ENCODE measurements at places on chromosomes 3 and 15.

- DNase-seq: no peak
Measured at GRCh38 chr15:68031404-68031803, 22.7 kb upstream of the PIAS1 start.

DNA sequence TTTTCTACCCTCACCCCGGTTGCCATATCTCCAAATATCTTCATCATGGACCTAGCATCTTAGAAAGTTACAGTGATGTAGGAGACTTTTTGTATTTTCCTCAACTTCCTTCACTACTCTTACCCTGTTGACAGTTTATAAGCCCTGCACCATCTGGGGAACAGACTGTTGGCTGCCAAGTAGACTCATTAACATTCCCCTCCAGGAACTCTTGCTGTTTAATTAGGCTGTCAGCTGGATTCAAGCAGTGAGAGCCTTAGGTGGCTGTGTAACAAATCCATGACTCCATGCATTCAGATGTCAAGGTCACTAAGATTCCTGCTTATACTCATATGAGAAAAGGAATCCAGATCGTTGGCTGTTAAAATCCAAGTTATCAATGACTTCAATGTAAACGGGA, 198.3 kb downstream of the NAALADL2 start:
- DNase-seq: no peak

DNA sequence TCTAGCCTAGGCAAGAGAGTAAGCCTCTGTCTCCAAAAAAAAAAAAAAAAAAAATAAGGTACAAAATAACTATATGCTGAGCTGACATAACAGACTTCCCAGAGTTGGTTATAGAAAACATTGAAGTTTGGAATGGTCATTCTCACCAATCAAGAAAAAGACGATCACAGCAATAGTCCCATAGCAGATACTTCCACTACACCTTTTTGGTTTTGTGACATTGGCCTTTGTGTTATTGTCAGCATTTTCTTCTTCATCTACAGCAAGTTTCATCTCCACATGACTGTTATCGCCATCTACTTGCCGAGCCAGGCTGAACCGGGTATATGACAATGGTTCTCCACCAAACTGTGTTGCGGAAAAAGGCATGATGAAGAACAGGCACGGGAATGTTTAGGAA, 6.9 kb downstream of the TFRC start:
- no peak for DNase-seq

DNA sequence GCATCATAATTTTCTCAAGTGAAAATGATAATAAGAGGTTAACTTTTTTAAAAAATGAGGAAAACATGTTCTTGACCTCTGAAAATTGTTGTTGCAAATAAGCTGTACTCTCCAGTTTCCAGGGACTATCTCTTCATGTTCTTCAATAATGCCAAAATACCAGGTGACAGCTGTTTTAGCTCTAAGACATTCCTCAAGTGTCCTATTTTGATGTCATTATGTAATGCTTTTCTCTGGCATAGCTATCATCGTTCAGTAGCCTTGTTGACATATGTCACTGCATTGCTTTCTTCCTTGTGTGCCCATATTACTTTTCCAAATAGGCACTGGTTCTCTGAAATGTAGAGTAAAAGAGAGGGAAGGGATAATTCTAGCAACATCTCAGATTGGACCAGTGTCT, 5.7 kb upstream of the FILIP1L start:
- DNase-seq: no peak

DNA sequence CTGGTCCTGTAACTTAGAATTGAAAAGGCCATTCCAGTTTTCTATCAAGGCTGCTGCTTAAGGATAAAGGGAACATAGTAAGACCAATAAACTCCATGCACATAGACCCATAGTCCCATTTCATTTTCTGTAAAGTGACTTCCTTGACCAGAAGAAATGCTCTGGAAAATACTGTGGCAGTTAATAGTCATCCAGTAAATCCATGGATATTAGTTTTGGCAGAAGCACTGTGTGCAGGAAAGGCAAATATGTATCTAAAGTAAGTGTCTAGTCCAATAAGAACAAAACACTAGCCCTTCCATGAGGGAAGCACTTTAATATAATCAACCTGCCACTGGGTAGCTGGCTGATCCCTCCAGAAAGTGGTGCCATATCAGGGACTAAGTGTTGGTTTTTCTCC, 19.3 kb upstream of the MKRN3 start:
- no peak for DNase-seq

- DNase-seq: no peak
Measured at GRCh38 chr3:115828401-115828800, 205.1 kb downstream of the GAP43 start.

DNA sequence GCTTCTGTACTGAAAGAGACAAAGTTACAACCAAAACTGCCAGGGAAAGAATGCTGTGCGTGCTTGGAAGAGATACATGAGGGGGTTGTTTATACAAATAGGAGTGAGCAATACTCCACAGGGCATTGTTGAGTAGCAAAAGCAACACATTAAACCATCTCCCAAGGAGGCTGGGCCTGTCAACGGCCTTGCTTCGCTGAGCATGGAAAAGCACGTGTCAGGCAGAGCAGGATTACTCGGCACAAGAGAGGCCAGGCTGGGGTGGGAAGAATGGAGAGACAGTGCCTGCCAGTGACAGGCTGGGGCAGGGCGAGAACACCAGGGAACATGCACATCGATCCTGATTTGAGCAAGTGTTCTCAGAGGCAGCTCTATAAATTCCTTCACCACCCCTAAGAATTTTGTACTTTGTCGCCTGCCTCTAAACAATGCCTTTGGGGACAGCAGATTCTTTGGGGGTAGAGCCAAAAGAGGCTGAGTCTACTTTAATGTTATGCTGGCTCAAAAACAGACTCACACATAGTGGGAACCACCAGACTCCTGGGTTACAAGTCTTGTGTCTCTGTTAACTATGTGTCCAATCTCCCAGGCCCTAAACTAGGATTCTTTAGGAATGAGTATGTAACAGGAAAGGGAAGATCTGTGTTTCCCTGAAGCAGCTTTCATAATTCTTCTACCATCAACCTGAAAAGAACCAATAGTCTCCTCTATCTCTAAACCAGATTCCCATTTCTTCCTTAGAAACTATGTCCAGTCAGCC, 67.2 kb downstream of the LIPC start:
- peak; percentile 32 for DNase-seq

GRCh38 chr3:28087591-28087990, 153.8 kb upstream of the CMC1 start:
- no peak for DNase-seq

GRCh38 chr15:33888176-33888575, 80.1 kb upstream of the CHRM5 start:
- DNase-seq: no peak

- no peak for DNase-seq
Measured at GRCh38 chr3:194730365-194730764, 44.7 kb downstream of the FAM43A start.

DNA sequence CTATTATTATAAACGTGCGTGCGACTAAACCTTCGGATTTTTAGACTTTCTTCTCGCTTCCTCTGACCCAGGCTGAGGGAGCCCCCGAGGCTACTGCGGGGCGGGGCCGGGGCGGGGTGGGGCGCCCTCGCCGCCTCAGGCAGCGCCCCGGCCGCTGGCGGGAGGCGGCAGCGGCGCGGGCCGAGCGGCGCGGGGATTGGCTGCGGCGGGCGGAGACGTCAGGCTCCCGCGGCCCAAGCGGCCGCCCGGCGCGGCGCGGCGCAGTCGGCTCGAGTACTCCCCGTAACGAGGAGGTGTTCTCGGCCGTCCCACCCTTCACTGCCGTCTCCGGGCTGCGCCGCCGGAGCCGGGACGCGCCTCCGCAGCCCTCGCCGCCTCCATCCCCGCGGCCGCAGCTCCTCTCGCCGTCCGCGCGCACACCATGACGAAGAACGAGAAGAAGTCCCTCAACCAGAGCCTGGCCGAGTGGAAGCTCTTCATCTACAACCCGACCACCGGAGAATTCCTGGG, at the start of gene ATP1B3:
Gene ATP1B3 (plus strand): TSS at position 263 of the 510 bp plus-strand sequence. CDS start 159 bp downstream, at position 422.
- peak; percentile 67 for DNase-seq

- no peak for DNase-seq
Measured at GRCh38 chr3:149021830-149022229, 30.5 kb downstream of the GYG1 start.

- DNase-seq: no peak
Measured at GRCh38 chr15:77126529-77127326, 55.8 kb upstream of the TSPAN3 start.

GRCh38 chr3:48143567-48143966, 44.6 kb downstream of the CDC25A start:
- DNase-seq: no peak

DNA sequence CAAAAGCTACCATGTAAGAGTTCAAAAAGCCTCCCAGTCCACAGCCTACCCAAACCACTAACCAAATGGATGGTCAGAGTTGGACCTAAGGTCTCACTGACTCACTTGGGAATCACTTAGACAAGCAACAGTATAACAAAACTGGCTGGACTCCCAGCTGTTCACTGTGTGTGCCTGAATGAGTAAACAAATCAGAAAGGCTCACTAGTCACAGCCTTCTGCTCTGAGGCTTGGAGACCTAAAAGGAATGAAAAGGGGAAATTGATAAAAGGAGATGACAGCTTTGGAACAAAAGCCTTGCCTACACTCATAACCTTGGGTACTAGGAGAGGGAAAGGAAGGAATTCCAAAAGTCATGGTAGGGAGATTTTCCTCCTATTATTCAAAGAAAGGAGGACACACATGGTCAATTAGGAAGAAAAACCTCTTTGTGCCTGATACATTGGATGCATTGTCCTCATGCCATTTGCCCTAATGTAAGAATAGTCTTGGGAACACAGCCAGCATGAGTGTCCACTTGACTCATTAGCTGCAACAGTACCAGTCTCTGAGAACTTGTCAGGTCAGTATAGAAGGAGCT, 92.3 kb downstream of the FRMD5 start:
- peak; percentile 80 for DNase-seq

DNA sequence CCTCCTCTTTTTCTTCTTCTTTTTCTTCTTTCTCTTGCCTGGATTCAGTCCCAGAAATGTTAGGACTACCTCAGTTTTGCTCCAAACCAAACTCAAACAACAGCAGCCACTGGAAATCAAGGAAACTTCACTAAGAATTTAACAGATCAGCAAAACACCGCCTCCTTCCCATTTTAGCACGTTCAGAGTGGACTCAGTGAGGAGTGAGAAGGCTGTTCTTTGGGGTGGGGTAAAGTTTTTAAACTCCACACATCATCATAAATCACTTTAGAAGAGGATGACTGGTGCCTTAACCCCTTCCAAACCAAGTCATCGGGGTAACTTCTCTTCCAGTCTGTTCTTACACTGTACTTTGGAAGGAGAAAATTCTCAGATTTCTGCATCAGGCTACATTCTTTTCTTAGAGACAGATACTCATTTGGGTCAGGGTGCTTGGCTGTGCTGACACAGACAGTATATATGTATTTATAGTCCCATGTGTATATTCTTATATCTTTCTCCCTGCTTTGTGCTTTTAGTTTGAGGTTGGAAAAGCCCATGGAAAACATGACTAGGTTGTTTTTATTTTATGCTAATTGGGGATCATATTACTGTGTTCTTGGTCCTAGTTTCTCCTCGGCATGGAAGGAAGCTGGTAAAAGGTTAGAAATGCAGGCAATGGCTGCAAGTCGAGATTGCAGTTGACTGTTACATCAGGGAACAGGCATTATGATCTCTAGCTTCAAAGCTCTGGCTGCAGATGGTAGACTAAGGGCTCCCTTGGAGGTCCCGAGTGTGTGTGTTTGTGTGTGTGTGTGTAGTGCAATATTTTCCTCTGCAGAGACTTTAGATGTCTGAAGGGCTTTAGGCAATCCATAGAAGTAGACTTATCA, at the start of gene CCDC80:
Gene CCDC80 (minus strand): TSS at position 214 of the 872 bp plus-strand sequence. CDS start 1,238 bp downstream, outside the sequence.
- DNase-seq: peak; percentile 93

DNA sequence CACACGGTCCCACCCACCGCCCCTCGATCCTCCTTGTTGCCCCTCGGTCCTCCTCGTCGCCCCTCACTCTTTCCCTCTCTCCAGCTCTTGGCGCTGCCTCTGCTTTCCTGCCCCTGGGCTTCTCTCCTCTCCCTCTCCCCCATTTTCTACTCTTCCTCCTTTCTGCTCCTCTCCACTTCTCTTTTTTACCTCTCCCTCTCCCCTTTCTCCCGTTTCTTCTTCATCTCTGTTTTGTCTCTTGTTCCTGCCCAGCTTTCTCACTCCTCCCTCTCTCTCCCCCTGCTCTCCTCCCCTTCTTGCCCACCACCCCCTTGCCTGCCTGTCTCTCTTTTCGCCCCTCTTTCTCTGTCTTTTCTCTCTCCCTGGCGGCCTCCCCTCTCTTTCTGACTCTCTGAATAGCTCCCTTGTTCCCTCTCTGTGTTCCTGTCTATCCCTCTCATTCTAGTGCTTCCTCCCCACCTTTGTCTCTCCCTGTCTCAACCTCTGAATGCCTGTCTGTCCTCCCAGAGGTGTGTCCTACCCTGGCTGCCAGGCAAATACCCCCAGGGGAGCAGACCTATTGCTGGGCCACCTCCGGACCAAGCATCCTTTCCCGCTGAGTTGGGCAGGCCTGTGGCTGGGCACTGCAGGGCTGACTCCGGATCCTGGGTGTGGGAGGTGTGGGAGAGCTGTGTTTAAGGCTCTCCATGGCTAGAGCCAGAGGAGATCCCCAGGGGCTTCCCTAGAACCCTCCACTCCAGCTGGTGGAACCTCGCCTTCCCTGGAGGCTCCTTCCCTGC, 41.0 kb downstream of the EPHB3 start:
- DNase-seq: no peak

GRCh38 chr3:30495172-30496065, 111.0 kb upstream of the TGFBR2 start:
- DNase-seq: no peak

DNA sequence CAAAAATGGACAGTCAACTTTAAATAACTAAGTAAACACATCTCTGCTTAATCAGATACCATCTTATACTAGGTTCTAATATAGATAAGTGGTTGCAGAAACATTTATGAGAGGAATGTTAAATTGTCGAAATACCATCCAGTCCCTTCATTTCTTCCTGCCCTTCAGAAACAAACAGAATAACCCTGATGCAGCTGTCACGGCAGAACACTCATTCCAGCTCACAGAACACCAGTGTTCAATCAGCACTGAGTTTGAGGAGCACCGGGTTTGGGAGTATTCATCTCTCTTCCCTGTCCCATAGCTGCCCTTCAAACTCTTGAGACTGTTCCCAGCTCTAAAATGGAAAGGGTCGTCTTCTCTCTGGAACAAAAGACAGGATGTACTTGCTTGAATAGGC, 61.1 kb upstream of the TSEN2 start:
- DNase-seq: no peak

GRCh38 chr3:52649461-52650210, 36.1 kb downstream of the PBRM1 start:
- no peak for DNase-seq

DNA sequence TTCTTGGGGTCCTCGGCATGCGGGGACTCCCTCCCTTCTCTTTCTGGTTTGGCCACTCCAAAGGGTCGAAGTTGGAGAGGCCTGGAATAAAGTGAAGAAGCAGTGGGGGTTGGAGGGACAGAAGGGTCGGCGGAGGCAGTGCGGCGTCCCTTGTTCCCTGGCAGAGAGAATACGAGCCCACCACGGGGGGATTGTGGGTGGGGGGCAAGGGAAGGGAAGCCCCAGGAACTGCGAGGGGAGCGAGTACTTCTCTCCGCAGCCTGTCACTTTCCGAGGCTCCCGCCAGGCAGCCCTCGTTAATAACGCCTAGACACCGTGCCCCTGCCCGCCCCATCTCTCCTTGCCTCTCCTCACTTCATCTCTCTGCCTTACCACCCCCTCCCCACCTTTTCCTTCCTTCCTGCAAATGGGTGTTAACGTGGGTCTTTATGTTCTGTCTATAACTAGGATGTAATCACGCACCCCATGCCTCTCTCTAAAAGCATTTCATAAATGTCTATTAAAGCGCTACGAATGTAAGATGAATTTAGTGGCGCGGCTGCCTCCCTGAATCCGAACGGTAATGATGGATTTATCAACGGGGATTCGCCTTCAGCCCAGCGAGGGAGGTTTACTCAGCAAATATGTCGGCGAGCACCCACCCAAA, 13.7 kb downstream of the NR2F2 start:
- no peak for DNase-seq
